Fibroblast of skin of abdomen (primary cell): ENCODE measurements at places on chromosomes 6 and 20.

- DNase-seq, result no peak
Measured at GRCh38 chr6:21442874-21443273, 150.7 kb upstream of the SOX4 start.

- DNase-seq, result no peak
Measured at GRCh38 chr20:46209930-46210671, 92.0 kb downstream of the CD40 start.

DNA sequence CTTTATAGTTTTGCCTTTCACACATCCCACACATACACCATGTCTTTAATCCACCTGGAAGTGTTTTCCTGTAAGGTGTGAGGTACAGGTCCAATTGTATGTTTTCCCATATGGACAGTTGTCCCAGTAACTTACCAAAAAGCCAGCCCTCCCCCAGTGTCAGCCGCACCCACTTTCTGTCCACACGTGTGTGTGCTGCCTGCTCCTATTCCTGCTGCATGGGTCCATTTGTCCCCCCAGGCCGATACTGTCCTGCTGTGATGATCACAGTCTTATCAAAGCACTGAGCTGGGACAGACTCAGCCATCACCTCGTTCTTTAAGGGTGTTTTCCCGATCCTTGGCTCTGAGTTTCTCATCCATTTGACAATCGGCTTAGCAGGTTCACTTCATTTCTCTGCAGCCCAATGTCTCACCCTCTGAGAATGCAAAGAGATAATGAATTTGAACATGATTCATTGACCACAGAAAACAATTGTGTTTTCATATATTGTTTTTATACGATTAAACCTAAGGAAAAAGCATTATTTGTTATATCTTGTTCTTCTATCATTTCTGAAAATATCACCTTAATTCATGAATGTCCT lies 9.6 kb downstream of the VSX1 start:
- no peak for DNase-seq

- no peak for DNase-seq
Measured at GRCh38 chr6:106114492-106114891, 28.4 kb downstream of the PRDM1 start.

DNA sequence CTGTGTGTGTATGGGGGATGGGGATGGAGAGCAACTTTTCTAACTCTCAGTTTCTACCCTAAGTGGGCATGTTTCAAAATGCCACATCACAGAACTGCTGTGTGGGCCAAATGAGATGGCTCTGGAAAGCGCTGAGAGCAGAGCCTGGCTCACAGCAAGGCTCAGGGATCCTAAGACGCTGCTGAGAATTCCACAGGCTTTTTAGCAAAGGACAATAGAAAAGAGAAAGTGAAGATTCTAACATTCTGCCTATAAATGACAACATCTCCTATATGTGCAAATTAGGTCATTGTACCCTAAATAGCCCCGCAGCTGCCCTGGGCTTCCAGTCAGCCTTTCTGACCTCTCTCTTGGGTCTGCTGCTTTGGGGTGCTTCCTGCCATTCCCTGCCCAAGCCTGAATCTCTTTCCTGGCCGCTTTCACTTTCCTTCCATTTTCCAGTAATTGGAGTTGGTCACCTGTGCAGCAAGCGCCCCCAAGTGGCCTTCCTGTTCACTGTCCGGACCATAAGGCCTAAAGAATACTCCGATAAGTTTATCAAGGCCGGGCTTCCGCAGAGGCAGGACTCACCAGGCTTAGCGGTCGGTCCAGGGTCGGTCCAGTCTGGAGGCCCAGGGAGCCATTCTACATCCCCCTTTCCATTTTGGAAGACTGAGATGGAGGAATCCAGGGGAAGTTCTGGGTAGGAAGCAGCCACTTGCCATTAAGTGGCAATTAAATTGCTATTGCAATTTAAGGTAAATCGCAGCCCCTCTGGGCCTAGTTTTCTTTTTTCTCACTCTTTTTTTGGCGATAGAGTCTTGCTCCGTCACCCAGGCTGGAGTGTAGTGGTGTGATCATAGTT lies 6.7 kb upstream of the DDR1 start:
- peak; percentile 88 for DNase-seq

GRCh38 chr20:33172781-33173180 lies 4.8 kb downstream of the BPIFA2 start:
- DNase-seq, result no peak

DNA sequence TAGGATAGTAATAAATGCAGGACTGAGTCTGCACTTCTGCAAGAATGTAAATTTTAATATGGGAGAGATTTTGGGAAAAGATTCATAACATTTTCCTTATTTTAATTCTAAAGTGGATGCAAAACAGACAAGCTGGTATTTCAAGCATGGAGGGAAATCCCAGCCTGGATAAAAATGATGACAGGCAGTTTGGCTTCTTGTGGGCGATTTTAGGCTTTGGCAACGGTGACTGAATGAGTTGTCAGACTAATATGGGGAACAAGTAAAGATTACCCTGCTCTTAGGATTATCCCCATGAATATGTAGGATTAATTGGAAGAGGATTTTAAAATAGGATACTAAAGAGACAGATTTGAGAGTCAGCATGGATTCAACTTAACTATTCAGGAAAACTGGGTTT lies 21.0 kb downstream of the OGFRL1 start:
- no peak for DNase-seq

DNA sequence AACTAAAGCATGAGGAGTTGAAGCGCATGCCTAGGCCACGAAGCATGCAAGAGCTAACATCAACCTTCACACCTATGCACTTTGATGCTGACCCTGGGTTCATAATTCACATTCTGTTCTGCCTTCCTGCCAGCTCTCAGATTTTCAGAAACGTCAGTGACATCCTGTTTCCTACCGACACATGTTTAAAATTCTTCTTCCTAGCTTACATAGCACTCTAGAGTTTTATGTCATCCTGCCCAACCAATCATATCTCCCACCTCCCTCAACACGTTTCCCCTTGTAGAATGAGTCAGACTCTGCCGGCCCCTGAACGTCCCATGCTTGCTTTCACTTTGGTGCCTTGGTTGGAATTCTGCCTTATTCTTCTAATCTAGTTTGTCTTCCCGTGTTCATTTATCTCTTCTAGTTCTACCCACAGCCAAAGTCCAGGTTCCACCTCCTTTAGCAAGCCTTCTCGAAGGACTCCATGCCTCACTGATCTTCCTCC lies 97.2 kb upstream of the MAP7 start:
- peak; percentile 84 for DNase-seq

- no peak for DNase-seq
Measured at GRCh38 chr6:45780523-45780922, 235.1 kb downstream of the CLIC5 start.

GRCh38 chr6:20846602-20847028 lies 312.4 kb downstream of the CDKAL1 start:
- peak; percentile 21 for DNase-seq

DNA sequence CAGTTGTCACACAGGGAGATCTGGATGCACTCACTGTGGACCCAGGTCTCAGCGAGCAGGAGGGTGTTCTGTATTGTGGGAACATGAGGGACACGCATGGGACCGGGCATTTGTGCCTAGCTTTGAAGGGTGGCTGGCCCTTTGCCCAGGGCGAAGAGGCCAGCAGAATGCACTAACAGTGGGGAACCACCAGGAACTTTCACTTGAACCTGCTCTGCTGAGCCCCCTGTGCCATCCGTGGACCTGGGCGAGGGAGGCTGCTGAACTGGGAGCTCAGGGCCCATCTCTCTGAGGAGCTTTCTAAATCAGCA lies 1.2 kb upstream of the ULBP2 start:
- no peak for DNase-seq

DNA sequence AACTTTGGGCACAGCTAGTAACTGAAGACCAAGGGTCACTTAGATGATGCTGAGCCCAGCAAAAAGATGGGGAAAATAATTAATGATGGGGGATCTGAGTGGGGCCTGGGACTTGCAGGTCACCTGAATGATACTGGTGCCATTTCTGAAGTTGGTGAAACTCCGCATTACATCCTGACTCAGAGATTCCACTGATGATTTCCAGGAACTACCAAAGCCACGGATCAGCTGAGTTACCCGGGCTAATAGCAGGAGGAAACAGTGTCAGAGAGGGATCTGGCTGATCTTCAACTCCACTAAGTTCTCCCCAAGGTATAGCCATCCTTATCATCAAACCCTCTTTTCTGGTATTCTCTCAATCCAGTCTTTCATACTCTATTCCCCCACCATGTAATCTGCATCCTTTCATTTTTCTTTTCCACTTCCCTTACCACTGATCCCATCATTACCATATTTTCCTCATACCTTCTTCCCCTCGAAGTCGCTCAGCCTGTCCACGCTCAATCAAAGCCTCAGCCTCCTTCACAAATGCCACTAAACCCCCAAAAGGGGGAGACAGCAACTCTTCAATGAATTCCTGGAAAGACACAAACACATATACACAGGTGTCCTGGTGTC lies 20.2 kb downstream of the VPS52 start:
- DNase-seq, result peak; percentile 35

- no peak for DNase-seq
Measured at GRCh38 chr20:49281059-49281912, 3.4 kb upstream of the ZNFX1 start.

- no peak for DNase-seq
Measured at GRCh38 chr6:71367756-71368155, 79.1 kb downstream of the OGFRL1 start.

- no peak for DNase-seq
Measured at GRCh38 chr6:96659084-96659845, 96.3 kb downstream of the FHL5 start.

GRCh38 chr6:90290811-90291420 lies 5.7 kb downstream of the BACH2 start:
- DNase-seq, result peak; percentile 81

GRCh38 chr6:169212436-169212835 lies 41.2 kb downstream of the THBS2 start:
- DNase-seq, result no peak

GRCh38 chr6:26426691-26427450 lies 13.4 kb upstream of the BTN3A3 start:
- no peak for DNase-seq

DNA sequence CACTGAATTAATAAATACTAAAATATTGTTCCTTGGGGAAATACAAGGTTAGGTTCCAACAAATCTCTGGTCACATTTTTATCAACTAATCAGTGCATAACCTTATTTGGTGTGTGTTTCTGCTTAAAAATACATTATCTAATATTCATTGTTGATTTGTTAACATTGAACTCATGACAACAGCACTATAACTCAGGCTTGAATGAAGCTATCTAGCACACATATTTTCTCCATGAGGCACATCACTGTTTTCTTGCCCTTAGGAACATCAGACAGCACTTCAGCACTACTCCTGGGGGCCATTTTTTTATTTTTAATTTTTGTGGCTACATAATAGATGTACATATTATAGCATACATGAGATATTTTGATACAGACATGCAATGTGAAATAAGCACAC lies 277.2 kb upstream of the NT5E start:
- DNase-seq, result peak; percentile 20

- DNase-seq, result no peak
Measured at GRCh38 chr6:119436583-119436982, 87.0 kb upstream of the MAN1A1 start.

- no peak for DNase-seq
Measured at GRCh38 chr6:14224359-14225103, 107.0 kb downstream of the CD83 start.

DNA sequence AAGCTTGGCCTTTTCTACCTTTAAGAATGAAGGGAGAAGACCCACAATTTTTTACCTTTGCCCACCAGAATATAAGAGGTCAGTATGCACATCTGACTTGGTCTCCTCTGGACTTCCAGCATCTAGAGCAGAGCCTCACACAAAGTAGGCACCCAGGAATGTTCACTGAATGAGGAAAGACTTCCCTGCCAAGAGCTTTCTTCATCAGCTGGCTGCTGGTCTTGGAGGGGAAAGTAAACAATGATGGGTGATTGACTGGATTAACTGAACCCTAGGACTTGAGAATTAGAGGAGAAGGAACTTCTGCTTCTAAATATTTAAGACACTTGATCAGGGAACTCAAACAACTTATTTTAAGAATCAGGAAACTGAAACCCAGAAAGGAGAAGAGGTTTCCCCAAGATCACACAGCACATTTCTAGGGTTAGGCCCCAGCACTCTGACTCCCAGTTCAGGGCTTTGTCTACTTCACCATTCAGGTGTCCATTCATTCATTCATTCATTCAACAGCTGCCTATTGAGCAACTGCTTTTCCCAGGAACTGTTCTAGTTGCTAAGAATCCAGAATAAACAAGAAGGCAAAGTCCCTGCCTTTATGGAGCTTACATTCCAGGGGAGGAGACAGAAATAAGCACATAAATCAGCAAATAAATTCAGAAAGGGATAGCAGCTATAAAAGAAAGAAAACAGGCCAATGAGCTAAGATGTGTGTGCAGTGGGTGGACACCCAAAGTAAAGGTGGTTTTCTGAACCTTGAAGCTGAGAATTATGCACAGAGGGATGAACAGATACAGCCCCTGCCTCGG lies 216.9 kb upstream of the LRFN2 start:
- no peak for DNase-seq

DNA sequence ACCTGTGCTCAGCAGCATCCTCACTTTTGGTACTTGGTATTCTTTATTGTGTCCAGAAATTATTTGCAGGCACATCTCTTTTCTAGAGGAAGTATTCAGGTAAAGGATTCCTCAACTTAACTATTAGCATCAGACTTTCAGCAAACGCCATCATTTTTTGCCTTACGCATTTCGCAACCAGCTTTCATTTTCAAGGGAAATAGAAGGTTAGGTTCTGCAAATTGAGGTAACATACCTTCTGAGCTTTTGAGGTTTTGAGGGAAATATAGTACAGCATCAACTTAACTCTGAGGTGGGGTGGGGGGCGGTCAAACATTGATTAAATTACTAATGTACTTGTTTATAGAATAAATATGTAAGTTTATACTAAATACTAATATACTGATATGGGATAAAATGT lies 243.6 kb upstream of the RIMS1 start:
- DNase-seq, result no peak

- peak; percentile 61 for DNase-seq
Measured at GRCh38 chr20:31608251-31608945, 3.3 kb downstream of the ID1 start.

DNA sequence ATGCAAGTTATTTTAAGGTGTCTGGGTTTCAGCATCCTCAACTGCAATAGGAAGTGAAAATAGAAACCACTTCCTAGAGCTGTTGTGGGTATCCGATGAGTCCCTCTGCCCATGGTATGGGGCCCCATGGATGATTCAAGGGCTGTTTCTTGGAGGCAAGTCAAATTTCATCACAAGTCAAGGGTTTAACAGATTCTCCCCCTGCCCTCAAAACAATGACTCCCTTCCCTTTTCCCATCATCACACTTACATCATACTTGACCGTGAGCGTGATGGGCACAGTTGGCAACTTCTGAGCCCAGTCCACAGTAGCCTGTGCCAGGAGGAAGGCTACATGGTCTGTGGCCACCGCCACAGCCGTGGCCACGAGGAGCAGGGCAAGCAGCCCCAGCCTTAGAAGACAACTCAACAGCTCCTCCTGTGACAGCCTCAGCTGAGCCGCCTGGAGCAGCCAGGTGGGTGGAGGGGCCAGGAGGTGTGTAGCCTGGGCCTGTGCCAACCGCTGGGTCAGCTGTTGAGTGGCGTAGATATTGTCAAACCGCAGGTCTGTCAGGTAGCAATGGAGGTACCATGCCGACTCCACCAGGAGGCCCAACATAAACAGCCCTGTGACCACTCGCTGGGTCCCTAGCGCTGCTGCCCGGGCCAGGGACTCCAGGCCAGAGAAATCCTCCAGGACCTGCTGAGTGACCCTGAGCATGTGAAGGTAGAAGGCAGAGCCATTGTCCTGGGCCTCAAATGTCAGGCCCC lies 5.2 kb downstream of the OCSTAMP start:
- no peak for DNase-seq
